Stimulated activated CD8-positive, alpha-beta memory T cell treated with anti-CD3 and anti-CD28 coated beads, Interleukin-7, amount 100 ng/mL, for 24 hours (primary cell): ENCODE measurements at places on chromosomes 13 and 19.

DNA sequence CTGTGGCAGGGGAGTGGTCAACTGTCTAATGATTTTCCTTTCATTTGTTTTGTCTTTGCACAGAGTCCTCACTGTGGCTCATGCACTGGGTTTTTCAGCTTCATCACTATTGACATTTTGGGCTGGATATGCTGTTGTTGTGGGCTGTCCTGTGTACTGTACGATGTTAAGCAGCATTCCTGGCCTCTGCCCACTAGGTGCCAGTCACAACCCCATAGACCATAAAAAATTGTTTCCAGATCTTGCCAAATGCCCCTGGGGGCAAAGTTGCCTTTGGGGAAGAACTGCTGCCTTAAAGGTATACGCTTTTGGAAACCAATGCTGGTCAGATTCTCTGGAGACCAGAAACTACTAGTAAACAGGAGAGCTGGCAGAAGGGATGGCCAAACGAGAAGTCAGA is 310.4 kb downstream of the SPRY2 start:
- DNase-seq = no peak

DNA sequence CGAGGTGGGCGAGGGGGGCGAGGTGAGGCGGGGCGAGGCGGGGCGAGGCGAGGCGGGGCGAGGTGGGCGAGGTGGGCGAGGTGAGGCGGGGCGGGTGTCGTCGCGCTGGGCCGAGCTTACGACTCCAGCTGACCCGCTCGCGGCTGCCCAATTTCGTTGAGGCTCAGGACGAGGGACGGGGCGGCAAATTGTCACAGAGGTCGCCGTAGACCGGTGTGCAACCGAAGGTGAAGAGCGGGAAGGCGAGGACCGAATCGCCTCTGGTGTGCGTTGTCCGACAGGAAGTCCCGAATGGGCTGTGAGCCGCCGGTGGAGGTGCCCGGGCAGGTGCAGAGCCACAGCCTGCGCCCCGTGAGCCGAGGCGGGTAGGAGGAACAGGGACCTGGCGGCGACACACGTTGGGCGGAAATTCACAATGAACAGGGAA is at the start of gene LACC1:
Gene LACC1, plus strand, starts transcription at position 150 of the 427 bp plus-strand sequence. CDS start 1,082 bp downstream, outside the sequence.
- peak; percentile 6 for DNase-seq

DNA sequence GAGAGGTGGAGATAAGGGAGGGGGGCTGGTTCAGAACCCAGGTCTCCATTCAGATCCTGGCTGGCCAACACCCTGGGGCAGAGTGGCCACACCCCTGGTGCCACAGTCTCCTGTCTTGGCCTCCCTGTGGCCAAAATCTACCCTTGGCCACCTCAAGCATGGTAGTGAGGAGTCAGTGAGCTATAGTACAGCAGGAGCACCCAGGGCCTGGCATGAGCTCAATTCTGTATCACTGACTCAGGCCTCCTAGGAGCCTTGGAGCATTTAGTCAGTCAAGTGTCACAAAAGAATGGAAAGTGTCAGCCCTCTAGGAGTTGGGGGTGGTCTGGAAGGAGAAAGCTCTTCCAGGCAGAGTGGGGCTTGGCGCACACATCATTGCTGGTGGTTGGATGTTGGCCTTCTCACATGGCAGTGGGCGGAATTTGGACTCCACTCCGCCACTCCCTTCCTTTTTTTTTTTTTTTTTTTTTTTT is 6.6 kb upstream of the CD79A start:
- no peak for DNase-seq

GRCh38 chr13:64414381-64414780 is 2815.8 kb downstream of the PCDH9 start:
- DNase-seq = no peak

DNA sequence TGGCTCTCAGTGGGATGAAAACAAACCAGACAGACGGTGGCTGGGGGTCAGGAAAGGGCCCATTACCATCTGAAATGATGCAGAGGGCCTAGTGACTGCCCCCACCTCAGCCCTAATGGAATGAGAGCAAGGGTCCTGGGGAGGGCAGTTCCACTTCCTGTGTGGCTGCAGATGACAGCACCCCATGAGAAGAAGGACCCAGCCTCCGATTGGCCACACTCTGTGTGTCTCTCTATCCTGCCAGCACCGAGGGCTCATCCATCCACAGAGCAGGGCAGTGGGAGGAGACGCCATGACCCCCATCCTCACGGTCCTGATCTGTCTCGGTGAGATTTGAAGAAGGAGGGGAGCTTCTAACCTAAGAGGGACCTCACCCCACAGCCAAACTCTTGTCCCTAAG is 498 bp downstream of the LILRB1 start:
- no peak for DNase-seq

- DNase-seq = no peak
These were observed 170.0 kb downstream of the LMO7 start for GRCh38 chr13:75806117-75806516.

DNA sequence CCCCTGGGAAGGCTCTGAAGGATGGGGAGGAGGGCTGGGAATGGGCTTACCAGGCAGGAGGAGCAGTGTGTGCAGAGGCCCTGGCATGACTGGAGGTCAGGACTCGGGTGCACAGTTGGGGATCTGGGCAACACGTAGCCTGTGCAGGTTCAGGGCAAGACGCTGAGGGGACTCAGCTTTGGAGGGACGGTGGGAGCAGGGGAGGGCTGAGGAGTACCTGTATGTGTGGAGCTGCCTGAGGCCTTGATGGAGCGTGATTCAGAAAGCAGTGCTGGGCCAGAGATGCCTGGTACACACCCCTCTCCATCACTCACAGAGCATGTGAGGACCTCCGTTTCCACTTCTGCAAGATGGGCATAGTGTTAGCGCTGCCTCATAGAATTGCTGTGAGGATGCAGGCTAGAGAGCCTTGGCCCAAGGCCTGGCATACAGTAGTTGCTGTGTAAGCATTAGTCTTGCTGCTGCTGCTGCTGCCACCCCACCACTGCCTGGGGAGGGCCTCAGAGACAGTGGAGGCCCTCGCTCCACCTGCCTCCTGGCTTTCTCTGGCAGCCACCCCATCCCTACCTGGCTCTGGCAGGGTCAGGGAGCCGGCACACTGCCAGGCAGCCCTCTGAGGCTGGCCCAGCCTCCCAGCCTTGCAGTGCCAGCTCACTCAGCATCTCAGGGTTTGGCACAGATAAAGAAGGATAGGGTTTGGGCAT is 2.4 kb downstream of the PAK4 start:
- DNase-seq = no peak

- no peak for DNase-seq
These were observed 649.2 kb downstream of the DACH1 start for GRCh38 chr13:71217827-71218226.

DNA sequence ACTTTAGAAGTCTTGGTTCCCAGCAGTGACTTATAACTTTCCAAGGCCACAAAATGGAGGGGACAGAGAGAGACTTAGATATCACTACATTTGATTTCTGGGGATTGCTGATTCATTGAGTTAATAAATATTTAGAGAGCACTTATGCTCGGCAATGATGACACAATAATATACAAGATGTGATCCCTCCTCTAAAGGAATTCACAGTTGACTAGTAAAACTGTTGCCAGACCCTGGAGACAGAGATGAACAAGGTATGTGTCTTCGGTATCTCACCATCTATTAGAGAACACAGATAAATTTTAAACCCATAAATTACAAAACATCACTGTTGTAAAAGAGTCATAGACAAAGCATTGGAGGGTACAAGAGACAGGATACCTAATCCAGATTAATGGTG is 437.5 kb downstream of the FOXO1 start:
- DNase-seq = no peak

DNA sequence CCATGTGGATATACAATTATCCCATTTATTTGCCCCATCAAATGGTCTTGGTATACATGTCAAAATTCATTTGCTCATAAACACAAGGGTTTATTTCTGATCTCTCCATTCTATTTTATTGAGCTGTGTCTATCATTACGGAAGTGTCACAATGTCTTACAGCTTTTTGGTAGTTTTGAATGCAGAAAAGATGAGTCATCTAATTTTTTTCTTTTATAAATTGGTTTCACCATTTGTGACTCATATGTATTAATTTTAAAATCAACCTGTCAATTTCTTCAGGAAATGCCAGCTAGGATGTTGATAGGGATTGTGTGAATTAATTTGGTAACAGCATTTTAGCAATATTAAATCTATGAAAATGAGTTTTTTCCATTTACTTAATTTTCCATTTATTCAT is 2549.4 kb downstream of the PCDH9 start:
- no peak for DNase-seq

DNA sequence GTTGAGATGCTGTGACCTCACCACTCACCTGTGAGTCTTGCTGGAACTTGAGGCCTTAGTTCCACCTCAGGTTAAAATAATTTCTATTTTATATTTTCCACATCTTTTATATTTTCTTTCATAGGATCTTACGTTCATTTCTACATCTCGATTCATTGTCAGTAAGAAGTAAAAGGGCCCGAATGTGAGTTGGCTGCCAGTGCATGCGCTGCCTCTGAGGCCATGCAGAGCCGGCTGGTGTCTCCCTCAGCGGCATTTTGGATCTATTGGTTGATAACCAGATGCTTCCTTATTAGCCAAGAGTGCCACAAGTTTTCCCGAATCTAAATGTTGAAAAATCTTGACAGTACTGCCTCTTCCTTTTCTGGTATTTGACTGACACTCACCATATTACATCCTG is 347.3 kb downstream of the TEX29 start:
- DNase-seq = no peak

GRCh38 chr19:49315111-49315510 is 9.9 kb downstream of the SLC6A16 start:
- DNase-seq = no peak

- no peak for DNase-seq
These were observed 110.4 kb upstream of the KL start for GRCh38 chr13:32905864-32906180.

- no peak for DNase-seq
These were observed 3.2 kb downstream of the CPB2 start for GRCh38 chr13:46101484-46102254.

DNA sequence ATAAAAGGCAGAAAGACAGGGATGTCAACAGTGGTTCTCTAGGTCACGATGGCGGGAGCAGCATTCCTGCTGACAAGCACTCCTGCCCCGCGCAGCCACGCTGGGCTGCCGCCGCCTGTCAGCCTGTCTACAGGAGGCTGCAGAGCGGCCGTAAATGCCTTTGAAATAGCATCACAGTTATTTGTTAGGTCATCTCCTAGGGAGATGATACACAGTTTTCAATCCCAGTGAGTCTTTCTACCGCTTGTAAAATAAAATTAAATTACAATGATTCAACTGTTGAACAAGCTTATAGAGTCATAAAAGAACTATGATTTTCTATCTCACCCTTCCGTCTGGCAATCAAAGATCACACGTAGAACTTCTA is 7.3 kb upstream of the SLC7A9 start:
- DNase-seq = no peak

- no peak for DNase-seq
These were observed 99.9 kb downstream of the GNG7 start for GRCh38 chr19:2602391-2603181.

- DNase-seq = no peak
These were observed 164.7 kb downstream of the KCNRG start for GRCh38 chr13:50179977-50180376.

GRCh38 chr13:78592584-78592983 is 10.8 kb downstream of the POU4F1 start:
- DNase-seq = no peak

DNA sequence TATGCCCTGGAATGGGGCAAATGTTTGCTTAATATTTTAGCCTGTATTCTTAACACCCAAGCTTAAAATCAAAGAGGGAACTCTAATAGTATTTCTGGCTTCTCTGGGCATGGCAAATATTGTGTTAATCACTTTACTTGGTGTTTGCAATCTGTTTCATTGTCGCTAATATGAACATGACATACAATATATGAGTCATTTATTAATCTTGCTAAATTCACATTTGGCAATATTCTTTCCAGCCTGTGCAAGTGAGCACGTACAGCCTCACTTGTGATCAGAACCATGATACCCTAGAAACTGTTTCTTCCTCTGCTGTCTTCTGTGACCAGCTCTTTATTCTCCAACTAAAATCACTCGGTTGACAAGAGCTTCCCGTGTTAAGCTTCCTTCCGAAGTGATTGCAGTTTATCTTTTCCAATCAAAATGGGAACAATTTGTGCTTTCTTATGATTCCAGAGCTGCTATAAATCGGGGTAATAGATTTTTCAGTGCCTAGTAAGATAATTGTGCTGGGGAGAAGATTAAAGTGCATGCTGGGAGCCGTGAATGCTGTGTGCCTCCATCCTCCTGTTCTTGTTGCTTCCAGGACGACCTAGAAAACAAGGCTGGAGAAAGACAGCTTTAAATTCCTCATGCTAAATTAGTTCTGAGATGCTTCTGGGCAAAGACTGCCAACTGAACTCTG is 153.0 kb upstream of the TMTC4 start:
- no peak for DNase-seq

DNA sequence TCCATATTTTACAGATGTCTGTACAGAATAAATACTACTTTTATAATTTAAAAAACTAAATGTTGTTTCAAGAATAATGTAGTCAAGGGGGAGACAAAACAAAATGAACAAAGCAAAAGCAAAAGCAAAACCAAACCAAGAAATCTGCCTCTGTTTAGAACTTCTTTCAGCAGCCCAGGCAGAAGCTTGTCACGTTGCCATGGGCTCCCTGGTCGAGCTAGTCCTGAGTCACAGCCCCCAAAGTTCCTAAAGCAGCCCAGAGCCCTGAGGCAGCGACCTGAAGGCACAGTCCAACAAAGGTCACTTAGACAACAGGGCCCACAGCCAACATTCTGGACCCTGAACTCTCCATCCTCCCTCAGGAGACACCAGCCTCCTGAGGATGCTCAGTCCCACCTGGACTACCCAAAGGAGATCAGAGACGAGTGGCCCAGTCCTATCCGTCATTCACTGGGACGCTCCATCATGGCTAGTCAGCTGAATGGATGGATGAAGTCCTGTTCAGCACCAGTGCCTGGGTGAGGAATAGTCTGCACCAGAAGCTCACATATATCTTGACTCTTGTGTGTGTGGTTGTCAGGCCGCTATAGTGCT is 41.7 kb downstream of the SIAH3 start:
- no peak for DNase-seq

GRCh38 chr13:96314974-96315373 is 225.1 kb downstream of the HS6ST3 start:
- no peak for DNase-seq

- no peak for DNase-seq
These were observed 2.4 kb downstream of the TCF3 start for GRCh38 chr19:1649706-1650649.

GRCh38 chr13:111480976-111481375 is 160.5 kb downstream of the TEX29 start:
- no peak for DNase-seq

GRCh38 chr19:46601318-46602224 is at the start of gene CALM3:
Gene CALM3 (plus strand): TSS chr19:46601330. CDS start chr19:46601435, 105 bp downstream.
- DNase-seq = no peak

DNA sequence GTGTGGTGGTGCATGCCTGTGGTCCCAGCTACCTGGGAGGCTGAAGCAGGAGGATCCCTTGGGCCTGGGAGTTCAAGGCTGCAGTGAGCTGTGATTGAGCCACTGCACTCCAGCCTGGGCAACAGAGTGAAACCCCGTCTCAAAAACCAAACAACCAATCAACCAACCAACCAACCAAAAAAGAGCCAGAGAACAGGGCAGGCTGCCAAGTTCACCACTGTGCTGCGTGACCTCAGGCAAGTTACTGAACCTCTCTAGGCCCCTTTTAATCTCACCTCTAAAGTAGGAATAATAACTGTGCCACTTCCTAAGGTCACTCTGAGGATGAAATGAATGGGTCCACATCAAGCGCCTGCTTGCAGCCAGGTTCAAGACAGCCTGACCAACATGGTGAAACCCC is 16.9 kb downstream of the TJP3 start:
- DNase-seq = no peak
